ENCODE measurements at places on chromosomes 6 and 20. TPM values are rescaled to one million over a fixed set of nuclear protein-coding genes. Genes with fewer than 3 reads are reported as not detected.

The LAMA4 gene
- total RNA-seq = not detected

The TMEM170B gene
- total RNA-seq = 2.4 TPM

The SLC52A3 gene
- total RNA-seq = not detected

The MYCT1 gene
- not detected for total RNA-seq

The RIPOR3 gene
- not detected for total RNA-seq

The RNF182 gene
- not detected for total RNA-seq

The TMEM244 gene
- total RNA-seq = not detected

The POU5F1 gene
- total RNA-seq = not detected

The PIGU gene
- total RNA-seq = 13.0 TPM

The TMEM242 gene
- 5.5 TPM for total RNA-seq

The C4B gene
- 1.9 TPM for total RNA-seq

The OGFRL1 gene
- total RNA-seq = 31.0 TPM

The CTSA gene
- total RNA-seq = 39.5 TPM

The MUC22 gene
- not detected for total RNA-seq

The CCN2 gene
- not detected for total RNA-seq

The TRIM15 gene
- not detected for total RNA-seq

The SLC17A9 gene
- total RNA-seq = 15.9 TPM

The AIF1 gene
- 0.76 TPM for total RNA-seq

The PPP1R18 gene
- total RNA-seq = 69.8 TPM

The CNBD2 gene
- 8.4 TPM for total RNA-seq

The CCN6 gene
- not detected for total RNA-seq

The SUMO4 gene
- total RNA-seq = 2.4 TPM

The MROH8 gene
- 1.9 TPM for total RNA-seq

The SYCP2 gene
- total RNA-seq = 1.1 TPM

The TREML4 gene
- total RNA-seq = not detected

The ZSCAN12 gene
- 9.3 TPM for total RNA-seq

The LBP gene
- not detected for total RNA-seq

The ATP5F1E gene
- 78.9 TPM for total RNA-seq

The CYP24A1 gene
- total RNA-seq = not detected

The PRIM2 gene
- total RNA-seq = 49.1 TPM

The PNLDC1 gene
- 0.11 TPM for total RNA-seq

The EEF1A1 gene
- total RNA-seq = 10,549 TPM

The DUSP15 gene
- not detected for total RNA-seq

The DEF6 gene
- total RNA-seq = 31.3 TPM

The UBE2C gene
- total RNA-seq = 141 TPM

The MED23 gene
- 67.0 TPM for total RNA-seq

The AMD1 gene
- total RNA-seq = 87.4 TPM

The PLEKHG1 gene
- 69.0 TPM for total RNA-seq

The TTLL9 gene
- total RNA-seq = not detected

The SYNDIG1 gene
- not detected for total RNA-seq

Data from Karpas-422 (cell line).